Aorta (tissue), 5 donors: ENCODE measurements at places on chromosomes 11 and 22. TPM values are rescaled to one million over a fixed set of nuclear protein-coding genes. Genes with fewer than 3 reads are reported as not detected.

CLMP gene
- total RNA-seq, result 107 TPM

LINC01488 gene
- total RNA-seq, result not detected

CYB5R2 gene
- total RNA-seq, result 8.3 TPM

KCNQ1OT1 gene
- total RNA-seq, result 2.3 TPM

MYO18B gene
- 31.6 TPM for total RNA-seq

SEC14L6 gene
- total RNA-seq, result 1.7 TPM

TIMM10B gene
- 37.3 TPM for total RNA-seq

FZD4 gene
- total RNA-seq, result 91.2 TPM

CCND1 gene
- 77.6 TPM for total RNA-seq

SREBF2 gene
- 86.3 TPM for total RNA-seq

POTEH gene
- total RNA-seq, result not detected

ZNF214 gene
- 2.4 TPM for total RNA-seq

TMEM45B gene
- 0.72 TPM for total RNA-seq

OR10D3 gene
- not detected for total RNA-seq

MS4A7 gene
- total RNA-seq, result 78.1 TPM

RFPL3 gene
- total RNA-seq, result not detected

DDX25 gene
- 0.30 TPM for total RNA-seq

SLC22A6 gene
- not detected for total RNA-seq

IRAG1 gene
- 189 TPM for total RNA-seq

C11orf42 gene
- total RNA-seq, result not detected

SYT13 gene
- 0.36 TPM for total RNA-seq

TYR gene
- total RNA-seq, result not detected

FXYD2 gene
- 4.7 TPM for total RNA-seq

IFITM10 gene
- total RNA-seq, result 10.7 TPM

CHRNA10 gene
- 4.0 TPM for total RNA-seq

CRYAB gene
- 2,347 TPM for total RNA-seq

PGGHG gene
- total RNA-seq, result 61.6 TPM

LARGE1 gene
- total RNA-seq, result 52.5 TPM

ARL14EP gene
- 21.0 TPM for total RNA-seq

MPEG1 gene
- total RNA-seq, result 27.1 TPM

CNGA4 gene
- total RNA-seq, result not detected

ARHGAP8 gene
- 3.0 TPM for total RNA-seq

CCDC73 gene
- not detected for total RNA-seq

MRGPRF gene
- total RNA-seq, result 108 TPM

LRRC10B gene
- total RNA-seq, result 2.8 TPM

NRGN gene
- 41.1 TPM for total RNA-seq

NTM gene
- total RNA-seq, result 5.3 TPM

LSP1 gene
- total RNA-seq, result 45.2 TPM

A4GALT gene
- 62.1 TPM for total RNA-seq

LDHAL6A gene
- not detected for total RNA-seq

OVOL1 gene
- not detected for total RNA-seq
